Dermis lymphatic vessel endothelial cell (primary cell): ENCODE measurements at places on chromosomes 2 and 18. TPM values are rescaled to one million over a fixed set of nuclear protein-coding genes. Genes with fewer than 3 reads are reported as not detected.

Gene CHRNG
- total RNA-seq: not detected in 2 replicates

Gene MARCHF4
- total RNA-seq: under 0.01 and 0.11 TPM in 2 replicates

Gene CYP27C1
- total RNA-seq: 0.11 TPM in 1 of 2 replicates, not detected in the other

Gene LONRF2
- total RNA-seq: under 0.01 TPM in 2 replicates

Gene SH3RF3
- 4.6 and 7.0 TPM in 2 replicates for total RNA-seq
